ENCODE measurements at places on chromosomes 2 and 18. TPM values are rescaled to one million over a fixed set of nuclear protein-coding genes. Genes with fewer than 3 reads are reported as not detected.

DNA sequence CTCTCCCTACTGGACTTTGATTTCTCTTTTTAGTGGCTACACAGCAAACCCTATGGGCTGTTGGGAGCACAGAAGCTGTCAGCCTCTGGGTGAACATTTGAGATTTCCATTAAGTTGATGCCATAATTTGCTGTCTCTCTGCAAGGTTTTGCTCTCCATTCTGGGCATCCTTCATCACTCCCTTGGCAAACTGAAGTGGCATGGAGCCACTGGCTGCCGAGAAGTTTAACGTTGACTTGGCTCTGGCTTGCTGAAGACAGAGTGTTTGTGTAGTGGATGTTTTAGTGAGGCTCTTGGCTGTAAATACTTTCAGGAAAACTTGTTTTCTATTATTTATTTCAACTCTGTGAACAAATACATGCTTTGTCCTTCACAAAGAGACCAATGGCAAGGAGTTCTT is 91.5 kb downstream of the ALK start:
- DNase-seq, result no peak

DNA sequence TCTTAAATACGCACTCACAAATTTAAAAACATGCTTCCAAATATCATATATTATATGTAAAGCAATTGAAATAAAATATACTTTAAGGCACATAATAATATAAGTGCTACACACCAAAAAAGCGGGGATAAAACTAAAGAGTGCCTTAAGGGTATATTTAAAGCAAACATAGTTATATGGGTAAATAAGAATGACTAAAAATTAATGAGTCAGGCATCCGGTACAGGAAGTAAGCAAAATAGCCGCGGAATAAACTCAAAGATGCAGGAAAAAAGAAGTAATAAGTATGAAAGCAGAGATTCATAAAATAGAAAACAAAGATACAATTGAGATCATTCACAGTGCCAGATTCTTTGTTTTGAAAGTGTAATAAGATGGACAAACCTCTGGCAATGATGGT is 503.5 kb upstream of the SOX11 start:
- no peak for DNase-seq

DNA sequence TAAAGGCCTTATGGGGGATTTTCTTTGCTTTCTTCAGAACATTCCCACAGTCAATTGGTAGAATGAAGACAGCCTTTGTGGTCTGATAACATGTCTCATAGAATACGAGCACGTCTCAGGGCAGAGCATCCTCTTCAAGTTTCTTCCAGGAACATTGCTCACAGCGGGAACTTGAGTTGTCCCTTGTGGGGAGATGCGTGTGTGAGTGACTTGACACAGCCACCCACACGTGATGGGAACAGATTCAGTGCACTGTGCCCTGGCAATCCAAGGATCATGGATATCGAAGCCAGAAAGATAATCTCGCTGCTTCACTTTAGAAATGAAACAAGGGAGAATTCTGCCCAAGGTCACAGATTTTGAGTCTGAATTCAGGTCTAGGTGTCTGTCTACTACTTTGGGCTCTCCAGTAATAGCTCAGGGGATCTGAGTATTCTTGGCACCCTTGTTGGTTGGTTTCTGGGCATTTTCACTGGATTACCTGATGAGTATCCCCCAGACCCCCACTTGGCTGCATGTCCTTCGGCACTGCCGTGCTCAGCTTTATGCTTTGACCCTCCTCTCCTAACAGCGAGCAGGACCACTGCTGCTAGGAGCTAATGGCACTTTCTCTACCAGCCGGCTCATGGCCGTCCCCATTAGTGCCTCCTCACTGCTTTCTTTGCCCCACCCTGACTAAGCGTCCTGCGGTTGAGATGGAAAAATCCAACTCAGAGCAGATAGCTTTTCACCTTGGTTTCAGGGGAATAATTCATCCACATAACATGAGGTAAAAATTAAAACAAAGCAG is 75.9 kb upstream of the FOSL2 start:
- DNase-seq, result no peak

- DNase-seq, result no peak
Observed at GRCh38 chr2:190815226-190815625, 65.4 kb upstream of the GLS start.

GRCh38 chr2:19987936-19988335 is 2.0 kb downstream of the WDR35 start:
- DNase-seq, result no peak

The CNTNAP5 gene
- not detected for total RNA-seq

The MARCHF4 gene
- total RNA-seq, result 0.13 TPM

The ANO7 gene
- 5.4 TPM for total RNA-seq

DNA sequence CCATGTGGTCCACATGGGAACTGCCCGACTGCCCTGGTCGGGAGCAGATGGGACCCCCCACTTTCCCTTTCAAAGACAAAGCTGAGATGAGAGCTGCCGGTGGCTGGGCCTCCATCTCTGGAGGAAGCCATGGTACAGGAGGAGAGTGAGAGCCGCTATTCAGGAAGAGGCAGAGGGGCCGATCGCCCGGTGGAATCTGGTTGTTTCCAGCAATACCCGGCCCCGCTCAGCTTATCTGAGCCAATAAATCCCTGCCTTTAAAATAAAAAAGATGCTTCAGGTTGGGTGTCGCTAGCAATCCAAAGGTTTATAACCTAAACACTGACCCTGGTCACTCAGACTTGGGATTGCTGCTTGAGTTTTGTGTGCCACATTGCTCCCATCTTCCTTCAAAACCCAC is 15.2 kb upstream of the B3GNT7 start:
- no peak for DNase-seq

- DNase-seq, result no peak
Observed at GRCh38 chr2:136665736-136666135, 99.6 kb upstream of the THSD7B start.

DNA sequence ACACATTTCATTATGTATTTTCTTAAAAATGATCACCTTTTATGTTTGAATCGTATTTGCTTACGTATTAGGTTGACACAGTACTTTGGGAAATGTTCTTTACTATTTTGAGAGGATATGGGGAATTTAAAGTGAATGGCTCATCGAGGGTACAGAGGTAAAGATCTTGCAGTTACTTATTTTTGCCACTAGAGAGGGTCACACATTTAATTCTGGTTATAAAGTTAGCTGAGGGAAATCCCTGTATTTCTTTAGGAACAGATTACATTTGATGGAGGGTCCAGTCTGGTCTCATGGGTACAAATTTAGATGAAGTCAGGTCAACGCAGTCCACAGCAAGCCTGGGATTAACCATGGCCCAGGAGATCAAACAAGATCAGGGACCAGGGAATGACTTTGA is 24.5 kb downstream of the DYNC2LI1 start:
- DNase-seq, result no peak

- DNase-seq, result no peak
Observed at GRCh38 chr18:29154196-29154757, 977.3 kb upstream of the CDH2 start.

The HTR2B gene
- total RNA-seq, result 5.1 TPM

The MCFD2 gene
- total RNA-seq, result 122 TPM

DNA sequence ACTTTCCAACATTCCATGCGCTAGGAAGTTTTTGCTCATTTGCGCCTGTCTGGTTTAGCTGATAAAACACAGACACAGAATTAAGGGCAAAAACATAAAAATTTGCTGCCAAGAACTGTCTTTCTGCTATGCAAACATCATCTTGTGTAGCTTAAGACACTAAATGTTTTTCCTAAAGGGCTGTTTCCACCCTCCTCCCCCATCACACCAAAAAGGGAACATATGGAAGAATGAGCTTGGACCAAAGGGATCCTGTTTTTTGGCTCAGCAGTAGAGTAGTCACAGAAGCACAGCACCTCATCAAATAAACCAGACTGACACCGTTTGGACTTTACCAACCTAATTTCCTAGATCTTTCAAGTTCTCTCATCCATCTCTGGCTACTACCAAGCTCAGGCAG is 210.1 kb downstream of the ZNF521 start:
- DNase-seq, result no peak

DNA sequence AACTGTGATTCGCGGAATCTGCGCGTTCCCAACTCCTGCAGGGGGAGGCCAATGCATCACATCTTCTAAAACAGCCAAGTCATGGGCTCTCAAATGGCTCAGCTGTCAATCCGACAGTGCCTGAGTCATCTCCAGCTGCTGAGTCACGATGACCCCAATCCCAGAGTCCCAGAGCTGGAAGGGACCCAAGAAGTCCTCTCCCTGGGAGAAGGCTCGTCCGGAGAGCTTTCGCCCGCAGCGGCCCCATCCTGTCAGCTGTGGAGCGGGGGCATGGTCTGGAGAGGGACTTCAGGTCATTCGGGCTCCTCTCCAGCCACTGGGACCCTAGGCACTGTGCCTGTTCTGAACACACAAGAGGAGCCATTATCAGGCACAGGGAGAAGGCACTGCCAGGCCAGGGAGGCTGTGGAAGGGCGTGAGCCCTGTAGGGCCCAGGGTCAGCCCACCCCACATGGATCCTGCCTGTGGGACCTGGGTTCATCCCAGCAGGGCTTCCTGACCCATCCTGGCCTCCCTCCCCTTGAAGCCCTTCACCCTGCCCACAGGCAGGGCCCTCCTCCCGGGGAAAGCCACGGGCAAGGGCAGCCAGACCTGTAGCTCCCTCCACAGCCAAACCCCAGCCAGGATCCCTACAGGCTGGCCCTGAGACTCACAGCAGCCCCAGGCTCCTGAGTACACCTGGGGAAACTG is 47.6 kb upstream of the GPC1 start:
- peak; percentile 78 for DNase-seq

GRCh38 chr2:96826546-96827278 is 10.6 kb downstream of the CNNM3 start:
- no peak for DNase-seq

DNA sequence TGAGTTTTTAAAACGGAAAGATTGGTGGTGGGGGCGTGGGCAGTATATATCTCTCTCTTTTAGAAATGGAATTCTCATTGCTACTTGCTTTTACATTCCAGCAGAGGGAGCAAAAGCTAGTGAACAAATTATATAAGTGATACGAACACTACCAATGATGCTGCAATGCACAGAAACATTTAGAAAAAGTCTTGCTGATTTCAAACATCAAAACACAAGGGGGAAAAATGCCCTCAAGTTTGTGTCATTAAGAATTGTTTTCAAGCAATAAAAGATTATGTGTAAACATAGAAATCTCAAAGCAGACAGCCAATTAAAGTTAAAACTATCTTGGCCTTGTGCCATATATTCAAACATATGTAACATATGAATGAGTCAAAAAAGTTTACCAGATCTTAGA is 296.3 kb upstream of the KCNJ3 start:
- no peak for DNase-seq

- no peak for DNase-seq
Observed at GRCh38 chr2:52264488-52264887, 1232.6 kb upstream of the NRXN1 start.

DNA sequence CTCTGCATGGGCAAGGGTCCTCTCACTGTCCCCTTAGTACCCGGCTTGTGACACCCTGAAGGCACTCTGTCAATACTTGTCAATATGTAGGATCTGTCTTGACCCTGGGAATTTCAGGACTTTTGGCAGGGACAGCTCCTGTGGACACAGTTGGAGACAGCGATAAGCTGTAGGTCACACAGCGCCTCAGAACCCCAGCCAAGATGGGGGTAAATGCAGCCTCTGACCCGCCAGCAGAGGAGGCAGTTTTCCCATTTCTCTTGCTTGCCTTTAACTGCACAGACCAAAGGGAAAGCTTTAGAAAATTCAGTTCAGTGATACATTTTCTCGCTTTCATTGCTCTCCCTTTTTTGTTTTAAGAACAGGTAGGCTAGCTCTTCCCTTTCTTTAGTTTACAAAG is 54.8 kb upstream of the KLHL29 start:
- no peak for DNase-seq

The PMAIP1 gene
- 0.24 TPM for total RNA-seq

The REG3G gene
- total RNA-seq, result 0.71 TPM

GRCh38 chr2:161208527-161209139 is 48.4 kb downstream of the TANK start:
- DNase-seq, result no peak

DNA sequence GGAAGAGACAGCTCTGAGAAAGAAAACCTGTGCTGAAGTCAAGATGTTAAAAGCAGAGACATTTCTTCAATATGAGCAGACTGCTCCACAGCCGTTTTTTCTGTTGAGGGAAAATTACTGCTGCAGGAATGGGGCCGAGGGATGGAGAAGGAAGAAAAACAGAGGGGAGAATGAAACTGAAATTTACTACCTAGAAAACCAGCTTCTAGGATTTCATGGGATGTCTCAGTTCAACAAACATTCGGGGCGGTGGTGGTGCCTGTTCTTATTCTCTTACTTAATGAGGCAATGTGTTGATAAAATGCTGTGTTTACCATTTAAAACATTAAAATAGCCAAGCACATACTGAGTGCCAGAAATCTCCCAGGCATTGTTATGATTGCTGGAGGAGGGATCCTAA is 557.1 kb upstream of the MEX3C start:
- no peak for DNase-seq

DNA sequence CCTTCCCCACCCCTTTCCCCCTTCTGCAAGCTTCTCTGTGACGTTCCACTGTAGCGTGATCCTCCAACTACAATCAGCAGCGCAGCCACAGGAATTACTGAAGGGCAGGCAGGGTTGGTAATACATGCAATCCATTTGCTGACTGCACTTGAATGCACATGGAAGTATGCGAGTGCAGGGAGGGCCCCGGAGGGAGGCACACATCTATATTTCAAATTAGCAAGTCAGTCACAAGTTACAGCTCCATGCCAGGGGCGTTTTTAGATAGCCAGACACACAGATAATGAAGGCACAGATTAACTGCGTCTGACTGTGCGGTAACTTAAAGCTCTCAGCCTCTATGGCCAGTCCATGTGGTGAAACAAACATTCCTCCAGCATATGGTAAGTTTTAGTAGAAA is 209.2 kb upstream of the GATA6 start:
- no peak for DNase-seq

DNA sequence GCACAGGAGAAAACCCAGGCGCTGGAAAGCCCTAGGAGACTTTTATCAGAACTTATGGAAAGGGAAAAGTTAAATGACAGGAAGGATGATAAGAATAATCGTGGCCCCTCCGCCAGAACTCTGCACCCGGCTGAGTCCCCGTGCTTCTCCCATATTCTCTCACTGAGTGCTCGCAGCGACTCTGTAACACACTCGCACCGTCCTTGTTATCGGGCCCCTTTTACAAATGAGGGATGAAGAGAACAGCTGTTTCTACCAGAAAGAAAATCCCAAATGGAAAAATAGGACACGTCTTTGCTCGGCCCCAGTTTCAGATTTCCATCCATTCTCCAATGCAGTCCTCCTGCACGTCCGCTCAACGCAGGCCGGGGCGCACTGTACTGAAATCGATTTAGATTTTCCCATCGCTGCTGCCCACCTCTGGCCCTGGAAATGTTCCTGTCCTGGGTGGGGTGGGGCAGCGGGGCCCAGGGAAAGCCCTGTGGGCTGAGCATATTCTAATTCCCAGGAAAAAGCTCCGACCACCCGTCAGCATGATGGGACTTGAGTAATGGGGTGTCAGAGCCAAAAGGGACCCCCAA is 66.4 kb downstream of the KCNF1 start:
- DNase-seq, result peak; percentile 58

GRCh38 chr2:165248238-165248637 is 9.0 kb downstream of the SCN2A start:
- DNase-seq, result no peak

The CRACDL gene
- total RNA-seq, result 7.5 TPM

The DSG3 gene
- not detected for total RNA-seq
